ENCODE measurements at places on chromosomes 6 and 20.
A peak's percentile ranks its signal among the peaks of the same experiment; 100 is the strongest.

- no peak for DNase-seq
These were observed 113.9 kb downstream of the HFE start for GRCh38 chr6:26200918-26201721.

GRCh38 chr6:19999319-20000191 is 162.4 kb downstream of the ID4 start:
- no peak for DNase-seq

- DNase-seq: no peak
These were observed 1.9 kb upstream of the ULBP1 start for GRCh38 chr6:149961728-149962425.

GRCh38 chr6:73823046-73823735 is 127.2 kb downstream of the CD109 start:
- DNase-seq: no peak

GRCh38 chr20:48706116-48706656 is 121.6 kb downstream of the PREX1 start:
- DNase-seq: no peak

DNA sequence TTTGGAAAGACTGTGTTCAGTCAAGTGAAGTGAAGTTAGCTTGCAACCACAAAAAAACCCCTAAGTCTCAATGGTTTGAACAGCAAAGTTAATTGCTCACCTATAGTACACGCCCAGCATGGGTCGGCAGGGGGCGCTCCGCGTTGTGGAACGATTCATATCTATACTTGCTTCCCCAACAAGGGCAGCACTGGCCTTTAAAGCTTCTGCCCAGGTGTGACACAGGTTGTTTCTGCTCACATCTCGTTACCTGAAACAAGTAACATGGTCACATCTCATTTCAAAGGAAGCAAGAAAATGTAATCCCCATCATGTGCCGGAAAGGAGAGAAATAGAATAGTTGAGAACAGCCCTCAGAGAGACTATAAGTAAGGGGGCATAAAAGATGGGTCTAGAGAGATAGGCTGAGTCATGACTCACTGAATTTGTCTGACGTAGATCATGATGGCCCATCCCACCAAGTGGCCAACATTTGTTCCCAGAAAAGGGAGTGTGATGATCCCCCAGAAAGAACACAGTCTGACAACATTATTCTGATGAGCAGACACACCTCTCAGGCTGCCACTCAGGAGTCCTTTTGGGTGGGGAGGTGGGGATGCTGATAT is 29.0 kb downstream of the HNF4A start:
- peak; percentile 85 for DNase-seq

GRCh38 chr6:131683479-131683878 is 17.7 kb downstream of the OR2A4 start:
- DNase-seq: no peak

DNA sequence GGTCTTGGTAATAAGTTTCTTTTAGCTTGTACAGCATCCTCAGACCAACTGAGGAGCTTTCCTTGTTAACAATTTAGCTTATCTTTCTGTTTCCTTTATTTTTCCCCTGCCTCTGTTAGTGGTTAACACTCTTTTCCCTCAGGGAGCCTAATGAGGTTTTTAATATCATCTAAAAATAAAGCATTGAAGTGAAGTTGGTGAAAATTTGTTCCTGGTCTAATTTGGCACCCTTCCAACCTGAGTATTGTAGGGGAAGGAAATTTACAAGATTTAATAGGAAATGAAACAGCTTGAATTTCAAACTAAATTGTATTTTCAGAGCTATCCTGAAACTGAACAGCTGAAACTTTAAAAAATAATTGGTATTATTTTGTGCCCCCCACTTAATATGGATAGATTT is 28.1 kb upstream of the VAPB start:
- DNase-seq: no peak

- no peak for DNase-seq
These were observed 22.9 kb downstream of the RAB44 start for GRCh38 chr6:36720251-36721141.

GRCh38 chr6:117371492-117371891 is 54.2 kb downstream of the ROS1 start:
- DNase-seq: no peak

DNA sequence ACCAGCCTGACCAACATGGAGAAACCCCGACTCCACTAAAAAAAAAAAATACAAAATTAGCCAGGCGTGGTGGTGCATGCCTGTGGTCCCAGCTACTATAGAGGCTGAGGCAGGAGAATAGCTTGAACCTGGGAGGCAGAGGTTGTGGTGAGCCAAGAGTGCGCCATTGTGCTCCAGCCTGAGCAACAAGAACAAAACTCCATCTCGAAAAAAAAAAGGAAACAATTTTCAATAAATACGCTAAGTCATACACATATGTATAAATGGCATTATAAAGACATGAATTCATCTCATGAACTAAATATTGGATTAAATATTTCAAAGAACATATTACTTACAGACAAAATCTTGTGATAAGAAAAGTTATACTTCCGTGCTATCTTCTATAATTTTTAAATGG is 2.9 kb downstream of the ARHGAP18 start:
- DNase-seq: no peak

DNA sequence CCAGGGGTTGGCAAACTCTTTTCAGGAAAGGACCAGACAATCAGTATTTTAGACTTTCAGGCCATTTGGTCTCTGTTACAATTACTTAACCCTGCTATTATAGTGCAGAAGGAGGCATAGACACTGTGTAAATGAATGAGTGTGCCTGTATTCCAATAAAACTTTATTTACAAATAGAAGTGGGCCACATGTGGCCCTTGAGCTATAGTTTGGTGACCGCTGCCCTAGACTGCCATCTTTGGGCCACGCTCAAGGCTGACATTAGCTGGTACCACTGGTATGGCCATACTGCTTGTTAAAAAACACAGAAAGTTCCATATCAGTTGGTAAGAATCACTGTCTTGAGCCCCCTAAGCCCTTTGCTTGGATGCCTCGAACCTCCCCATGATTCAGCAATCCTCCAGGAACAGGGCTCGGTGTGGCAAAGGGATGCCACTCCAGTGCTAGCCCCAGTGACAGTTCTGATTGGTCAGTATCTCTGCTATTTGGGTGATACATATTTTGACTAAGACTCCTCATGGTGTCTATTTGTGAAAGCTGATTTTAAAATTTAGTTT is 23.3 kb upstream of the SNRNP48 start:
- no peak for DNase-seq

Measured in stimulated activated CD4-positive, alpha-beta T cell treated with anti-CD3 and anti-CD28 coated beads, TNF-alpha, amount 100 ng/mL, for 1 hour (primary cell).